Stimulated activated CD4-positive, alpha-beta T cell treated with anti-CD3 and anti-CD28 coated beads, Interleukin-2, amount 100 ng/mL, for 48 hours (primary cell): ENCODE measurements at places on chromosomes 11 and 22.

DNA sequence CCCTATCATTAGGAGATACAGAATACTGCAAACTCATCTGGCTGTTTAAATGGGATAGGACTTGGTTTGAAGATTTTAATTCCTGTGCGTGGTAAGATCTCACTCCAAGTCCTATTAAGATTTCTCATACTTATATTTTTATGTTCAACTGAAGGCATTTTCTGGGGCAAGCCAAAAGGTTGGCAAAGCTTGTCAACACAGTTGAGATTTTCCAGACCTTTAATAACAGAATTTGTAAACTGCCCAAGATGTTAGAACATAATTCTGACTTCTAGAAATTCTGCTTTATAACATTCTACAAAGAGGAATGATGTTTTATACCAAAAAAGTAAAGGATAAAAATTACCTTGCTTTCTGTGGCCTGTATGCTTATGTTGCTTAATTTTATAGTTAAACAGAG is 30.8 kb upstream of the OR52M1 start:
- DNase-seq = no peak

- no peak for DNase-seq
Measured at GRCh38 chr22:35126993-35127392, 61.0 kb downstream of the ISX start.

GRCh38 chr11:16587670-16588069 is 150.8 kb upstream of the C11orf58 start:
- DNase-seq = no peak

DNA sequence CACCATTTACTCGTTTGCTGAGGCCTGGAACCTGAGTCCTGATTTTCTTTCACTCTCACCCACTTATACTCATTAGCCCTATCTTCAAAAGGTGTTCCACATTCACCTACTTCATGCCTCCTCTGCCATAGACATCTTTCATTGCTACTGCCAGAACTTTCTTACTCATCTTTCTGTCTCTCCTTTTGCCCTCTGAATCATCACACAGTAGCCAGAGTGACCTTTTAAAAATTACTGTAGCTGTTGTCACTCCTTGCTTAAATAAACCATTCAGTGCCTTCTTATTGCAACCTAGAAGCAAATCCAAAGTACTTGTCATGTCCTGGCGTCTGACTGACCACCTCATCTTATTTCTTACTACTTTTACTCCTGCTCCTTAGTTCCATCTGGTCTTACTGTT is 38.2 kb downstream of the ATXN10 start:
- DNase-seq = no peak

GRCh38 chr11:9672918-9673317 is 9.0 kb downstream of the SWAP70 start:
- DNase-seq = no peak

- DNase-seq = no peak
Measured at GRCh38 chr22:26781596-26781995, 124.2 kb downstream of the MIAT start.

- peak; percentile 48 for DNase-seq
Measured at GRCh38 chr11:18243783-18244362, 4.6 kb downstream of the SAA2 start.

GRCh38 chr11:130909650-130910049 is 6.6 kb downstream of the SNX19 start:
- DNase-seq = no peak

- DNase-seq = no peak
Measured at GRCh38 chr22:45131749-45132148, 32.0 kb upstream of the NUP50 start.

GRCh38 chr11:33690290-33691065 is 10.1 kb downstream of the C11orf91 start:
- peak; percentile 9 for DNase-seq

DNA sequence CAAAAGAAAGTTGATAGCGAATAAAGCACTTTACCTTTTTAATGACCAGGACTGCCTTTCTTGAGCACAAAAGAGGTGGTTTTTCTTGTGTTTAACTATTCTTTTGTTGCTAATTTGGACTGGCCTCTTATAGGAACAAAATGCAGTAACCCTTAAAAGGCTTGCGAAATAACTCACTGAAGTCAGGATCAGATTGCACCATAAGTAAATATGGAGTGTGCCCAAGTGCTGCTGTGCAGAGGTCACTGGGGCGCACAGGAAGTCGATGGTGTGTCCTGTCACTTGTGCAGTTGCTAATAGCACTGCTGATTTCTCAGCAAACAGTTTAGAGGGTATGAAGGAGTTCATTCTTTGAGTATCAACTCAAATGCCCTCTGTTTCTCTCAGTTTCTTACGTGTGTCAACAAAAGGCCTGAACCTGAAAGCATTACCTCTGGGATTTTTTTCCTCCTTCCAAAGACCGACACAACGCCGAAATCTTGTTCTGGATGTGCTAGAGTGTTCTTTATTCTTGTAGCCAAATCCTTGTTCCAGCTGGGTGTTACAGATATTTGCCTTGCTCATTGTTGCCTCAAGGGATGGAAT is 71.3 kb downstream of the ATXN10 start:
- no peak for DNase-seq

DNA sequence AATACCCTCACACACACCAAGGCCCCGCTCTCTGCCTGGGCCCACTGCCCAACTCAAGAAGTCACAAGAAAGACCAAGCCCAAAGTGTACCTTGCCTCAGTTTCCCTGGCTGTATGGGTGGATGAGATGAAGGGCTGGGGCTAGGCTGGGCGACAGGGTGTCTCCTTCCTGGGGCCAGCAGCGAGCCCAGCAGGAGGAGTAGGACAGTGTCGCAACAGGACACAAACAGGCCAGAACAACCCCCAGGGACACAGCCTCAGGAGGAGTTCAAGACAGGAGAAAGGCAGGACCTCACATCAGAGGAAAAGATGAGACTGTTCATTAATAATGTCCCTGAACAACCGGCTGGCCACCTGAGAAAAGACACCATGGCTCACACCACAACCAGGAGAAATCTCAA is 13.3 kb downstream of the CSNK1E start:
- DNase-seq = no peak

GRCh38 chr11:63829823-63830489 is 9.0 kb upstream of the MARK2 start:
- no peak for DNase-seq

DNA sequence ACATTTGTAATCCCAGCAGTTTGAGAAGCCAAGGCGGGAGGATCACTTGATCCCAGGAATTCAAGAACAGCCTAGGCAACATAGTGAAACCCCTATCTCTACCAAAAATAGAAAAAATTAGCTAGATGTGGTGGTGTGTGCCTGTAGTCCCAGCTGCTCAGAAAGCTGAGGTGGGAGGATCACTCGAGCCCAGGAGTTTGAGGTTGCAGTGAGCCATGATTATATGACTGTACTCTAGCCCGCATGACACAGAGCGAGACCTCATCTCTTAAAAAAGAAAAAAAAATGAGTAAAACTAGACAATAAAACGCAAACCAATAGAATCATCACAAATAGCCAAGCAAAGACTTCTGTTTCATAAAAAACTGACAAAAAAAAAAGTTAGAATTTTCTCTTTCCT is 21.8 kb downstream of the NUCB2 start:
- peak; percentile 45 for DNase-seq

DNA sequence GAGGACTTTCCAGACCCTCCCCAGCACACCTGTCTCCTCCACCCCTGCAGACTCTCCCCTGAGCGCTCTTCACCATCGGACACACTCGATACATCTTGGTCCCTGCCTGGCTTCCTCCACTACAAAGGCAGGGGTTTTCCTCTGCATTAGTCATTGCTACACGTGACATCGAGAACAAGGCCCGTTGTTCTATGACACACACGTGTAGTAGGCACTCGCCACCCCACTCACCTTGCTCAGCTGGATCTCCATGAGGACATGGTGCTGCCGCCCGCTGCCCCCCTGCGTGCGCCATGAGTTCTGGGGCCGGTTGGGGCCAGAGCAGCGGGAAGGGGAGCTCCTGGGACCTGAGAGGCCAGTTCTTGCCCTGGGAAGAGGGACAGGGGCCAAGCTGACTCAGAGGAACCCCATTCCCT is 16.7 kb downstream of the ATG2A start:
- DNase-seq = peak; percentile 56

DNA sequence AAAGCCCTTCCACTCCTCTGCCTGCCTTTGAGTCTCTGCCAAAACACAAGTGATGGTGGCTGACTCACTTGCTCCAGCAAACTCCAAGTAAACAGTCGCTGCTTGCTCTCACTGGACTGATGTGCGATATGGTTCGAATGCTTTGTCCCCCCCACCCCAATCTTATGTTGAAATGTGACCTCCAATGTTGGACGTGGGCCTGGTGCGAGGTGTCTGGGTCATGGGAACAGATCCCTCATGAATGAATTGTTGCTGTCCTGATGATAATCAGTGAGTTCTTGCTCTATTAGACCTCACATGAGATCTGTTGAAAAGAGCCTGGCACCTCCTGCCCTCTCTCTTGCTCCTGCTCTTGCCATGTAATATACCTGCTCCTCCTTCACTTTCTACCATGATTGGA is 747.9 kb downstream of the OPCML start:
- no peak for DNase-seq

DNA sequence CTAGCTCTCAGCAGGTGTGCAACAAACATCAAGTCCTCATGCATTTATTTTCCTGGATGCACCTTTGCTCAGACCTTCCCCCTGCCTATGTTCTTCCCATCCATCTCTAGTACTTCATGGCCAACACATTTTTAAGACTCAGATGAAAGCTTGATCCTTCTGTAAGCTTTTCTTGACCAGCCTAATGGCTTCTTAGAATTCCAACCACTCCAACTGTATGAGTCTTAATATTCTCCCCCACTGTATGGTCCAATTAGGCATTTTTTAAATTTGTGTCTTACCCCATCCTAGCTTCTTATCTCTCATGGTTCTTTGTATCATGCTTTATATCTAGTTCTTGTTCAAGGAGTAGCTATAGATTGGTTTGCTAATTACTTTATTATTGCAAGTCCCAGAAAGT is 44.8 kb downstream of the TENM4 start:
- DNase-seq = no peak

DNA sequence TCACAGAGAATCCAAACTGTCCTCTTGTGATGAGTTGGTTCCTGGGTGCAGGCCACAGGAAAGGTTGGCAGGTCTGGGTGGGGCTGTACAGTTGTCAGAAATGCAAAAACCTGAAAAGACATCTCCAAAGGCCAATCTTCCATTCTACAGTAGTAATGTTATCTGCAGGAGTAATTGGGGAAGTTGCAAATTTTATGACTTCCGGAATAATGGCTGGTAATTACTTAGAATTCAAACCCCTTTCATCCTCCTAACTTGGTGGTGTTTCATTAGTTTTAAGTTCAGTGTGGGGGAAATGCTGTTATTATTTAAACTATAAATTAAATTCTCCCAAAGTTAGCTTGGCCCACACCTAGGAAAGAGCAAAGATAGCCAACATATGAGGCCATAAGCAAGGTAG is 64.7 kb upstream of the FAT3 start:
- no peak for DNase-seq
